ENCODE measurements at places on chromosomes 6 and 20. TPM values are rescaled to one million over a fixed set of nuclear protein-coding genes. Genes with fewer than 3 reads are reported as not detected.

DNA sequence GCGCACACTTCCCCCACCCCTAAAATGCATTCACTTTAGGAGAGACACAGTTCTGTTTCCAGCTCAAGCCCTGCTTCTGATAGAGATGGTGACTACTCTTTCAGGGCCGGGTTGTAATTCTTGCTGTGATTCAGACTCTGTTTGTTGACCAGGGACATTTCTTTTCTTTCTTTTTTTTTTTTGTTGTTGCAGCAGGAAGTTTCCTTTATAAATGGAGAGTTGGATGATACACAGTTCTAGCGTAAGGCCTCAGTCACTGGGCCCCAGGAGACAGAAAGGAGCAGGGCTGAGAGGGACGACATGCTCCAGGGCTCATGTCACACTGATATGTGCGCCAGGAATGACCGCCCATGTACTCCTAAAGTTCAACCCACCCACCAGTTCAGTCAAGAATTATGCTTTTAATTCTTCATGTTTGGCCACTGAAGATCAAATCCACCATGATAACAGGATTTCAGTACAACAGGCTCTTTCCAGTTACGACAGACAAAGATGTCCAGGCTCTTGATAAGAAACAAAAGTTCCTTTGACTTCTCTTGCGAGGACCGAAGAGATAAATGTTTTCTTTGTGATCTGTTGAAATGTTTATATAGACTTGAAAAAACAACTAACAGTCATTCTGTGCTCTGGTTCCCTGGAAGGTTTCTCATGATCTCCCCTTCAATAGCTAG lies 142.5 kb downstream of the CD164 start:
- no peak for DNase-seq

The ZFAND3 gene
- 3.5 TPM for polyA plus RNA-seq

DNA sequence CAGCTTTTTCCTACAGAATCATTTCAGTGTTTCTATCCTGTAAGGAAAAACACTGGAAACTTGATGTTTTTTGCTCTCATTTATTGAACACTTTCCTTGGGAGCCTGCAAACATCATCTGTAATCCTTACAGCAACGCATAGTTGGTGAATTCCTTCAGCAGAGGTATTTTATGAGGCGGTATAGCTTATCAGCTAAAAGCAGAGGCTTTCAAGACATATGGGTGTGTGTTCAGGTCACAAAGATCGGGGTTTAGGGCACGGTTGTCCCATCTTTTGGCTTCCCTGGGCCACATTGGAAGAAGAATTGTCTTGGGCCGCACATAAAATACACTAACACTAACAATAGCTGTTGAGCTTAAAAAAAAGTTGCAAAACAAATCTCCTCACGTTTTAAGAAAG lies 185.0 kb downstream of the AIG1 start:
- DNase-seq, result no peak

The RTF2 gene
- polyA plus RNA-seq, result 121 TPM

- no peak for DNase-seq
These were observed 81.9 kb downstream of the ANKS1A start for GRCh38 chr6:34970957-34971356.

DNA sequence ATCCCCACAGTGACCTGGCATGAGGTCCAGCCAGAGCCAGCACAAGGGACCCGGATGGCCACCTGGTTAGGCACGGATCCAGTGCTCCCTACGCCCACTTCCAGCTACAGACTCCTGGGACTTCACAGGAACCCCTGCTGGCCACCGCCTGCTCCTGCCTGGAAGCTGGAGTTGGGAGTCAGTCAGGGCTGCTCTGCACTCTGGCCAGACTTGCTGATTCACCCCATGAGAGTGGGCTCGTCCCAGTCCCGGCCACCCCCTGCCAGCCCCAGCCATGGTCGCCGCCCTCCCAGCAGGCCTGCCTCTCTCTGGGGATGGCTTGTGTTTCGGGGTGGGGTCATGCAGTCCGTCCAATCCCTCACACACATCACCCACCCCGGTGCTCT lies 125.8 kb downstream of the DLL1 start:
- DNase-seq, result no peak

The NUP153 gene
- polyA plus RNA-seq, result 4.2 TPM

- DNase-seq, result no peak
These were observed 65.0 kb downstream of the ZFAND3 start for GRCh38 chr6:37884548-37884947.

The CST4 gene
- polyA plus RNA-seq, result not detected

DNA sequence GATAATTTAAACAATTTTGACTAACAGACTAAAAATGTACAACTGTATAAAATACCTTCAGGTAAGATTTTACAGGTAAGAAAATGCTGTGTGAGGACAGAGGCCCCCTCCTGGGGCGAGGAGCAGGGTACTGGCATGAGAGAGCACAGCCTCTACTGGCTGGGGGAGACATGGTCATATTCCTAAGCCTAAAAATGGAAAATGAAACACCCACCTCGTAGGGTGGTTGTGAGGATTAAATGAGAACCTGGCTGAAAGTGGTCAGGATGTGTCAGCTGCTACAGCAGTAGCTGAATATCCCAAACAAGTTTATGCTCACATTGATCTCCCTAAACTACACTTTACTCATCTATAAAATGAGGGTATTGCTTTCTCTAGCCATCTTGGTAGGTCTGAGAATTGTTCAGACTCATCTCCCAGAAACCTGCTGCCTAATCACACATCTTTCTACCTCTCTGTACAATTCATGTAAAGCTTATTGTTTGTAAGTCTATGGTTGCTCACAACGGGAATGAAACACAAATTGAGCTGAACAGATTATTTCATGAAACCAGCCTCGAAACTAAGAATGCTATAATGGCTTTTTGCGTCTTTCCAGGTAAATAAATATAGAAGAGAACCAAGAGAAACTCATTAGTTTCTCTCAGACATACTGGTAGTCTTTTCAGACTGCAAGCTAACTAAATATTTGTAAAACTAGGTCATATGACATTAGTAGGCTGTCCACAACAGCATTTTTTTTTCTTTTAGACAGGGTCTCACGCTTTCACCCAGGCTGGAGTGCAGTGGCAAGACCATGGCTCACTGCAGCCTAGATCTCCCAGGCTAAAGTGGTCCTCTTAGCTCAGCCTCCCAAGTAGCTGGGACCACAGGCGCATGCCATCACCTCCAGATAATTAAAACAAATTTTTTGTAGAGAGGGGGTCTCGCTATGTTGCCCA lies 69.6 kb downstream of the POPDC3 start:
- no peak for DNase-seq

The SOBP gene
- not detected for polyA plus RNA-seq

The PHACTR3 gene
- not detected for polyA plus RNA-seq

DNA sequence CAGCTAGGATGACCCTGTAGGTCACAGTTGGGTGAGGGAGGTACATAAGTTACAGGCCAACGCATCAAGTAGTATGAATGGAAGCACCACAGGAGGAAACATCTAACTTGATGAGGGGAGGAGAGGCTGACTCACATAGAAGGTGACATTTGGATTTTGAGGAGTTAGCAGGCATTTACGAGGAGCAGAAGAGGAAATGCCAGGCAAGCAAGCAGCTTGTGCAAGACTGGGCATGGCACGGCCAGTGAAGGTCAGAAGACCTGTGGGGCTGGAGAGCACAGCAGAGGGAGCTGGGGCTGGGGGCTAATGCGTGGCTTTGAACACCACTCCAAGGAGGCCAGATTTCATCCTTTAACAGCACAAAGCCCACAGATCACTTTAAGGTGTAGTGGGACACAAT lies 37.8 kb downstream of the MUC22 start:
- DNase-seq, result no peak

DNA sequence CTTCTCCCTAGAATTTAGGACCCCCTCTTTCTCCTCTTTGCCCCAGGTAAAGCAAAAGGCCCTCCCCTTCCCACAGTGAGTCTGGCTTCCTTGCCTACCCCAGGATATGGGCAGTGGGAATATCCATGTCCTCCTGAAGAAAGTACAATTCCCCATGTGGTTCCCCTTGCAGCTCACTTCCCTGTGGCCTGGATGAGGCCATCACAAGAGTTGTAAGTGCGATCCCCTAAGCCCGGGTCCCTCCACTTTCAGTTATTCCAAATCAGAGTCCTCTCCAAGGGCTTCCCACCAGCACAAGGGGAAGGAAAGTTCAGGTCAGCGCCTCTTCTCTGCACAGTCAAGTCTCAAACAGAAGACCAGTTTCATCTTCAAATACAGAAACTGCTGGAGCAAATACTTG lies 10.2 kb upstream of the PTPN1 start:
- no peak for DNase-seq

- no peak for DNase-seq
These were observed 20.6 kb upstream of the FNDC1 start for GRCh38 chr6:159148641-159149040.

DNA sequence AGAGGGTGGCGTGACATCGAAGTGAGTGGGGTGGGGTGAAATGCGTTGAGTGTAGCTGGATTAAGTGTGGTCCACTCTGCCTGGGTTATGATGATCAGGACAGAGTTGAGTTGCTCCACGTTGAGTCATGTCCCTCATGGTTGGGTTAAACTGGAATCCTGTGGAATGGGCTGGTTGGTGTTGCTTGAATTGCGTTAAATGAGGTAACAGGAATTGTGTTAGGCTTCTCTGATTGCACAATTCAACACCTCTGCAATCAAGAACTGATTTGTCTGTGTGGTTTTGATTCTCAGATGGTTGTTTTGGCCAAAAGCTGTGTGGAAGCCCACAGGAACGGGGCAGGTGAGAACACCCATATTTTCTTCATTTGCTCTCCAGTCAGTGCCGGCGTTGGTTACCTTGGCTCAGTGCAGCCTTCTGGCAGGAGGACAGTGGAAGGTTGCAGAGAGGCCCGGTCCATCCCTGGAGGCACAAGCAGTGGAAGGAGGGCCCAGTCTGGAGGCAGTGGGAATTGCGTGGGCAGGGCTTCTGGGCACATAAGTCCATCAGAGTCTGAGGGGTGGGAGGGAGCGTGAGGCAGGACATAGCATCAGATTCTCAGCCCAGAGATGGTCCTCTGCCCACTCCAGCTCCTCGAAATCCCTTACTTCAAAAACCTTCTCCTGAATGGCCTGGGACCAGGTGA lies 11.6 kb downstream of the NOTCH4 start:
- no peak for DNase-seq

GRCh38 chr6:16228709-16229665 lies 9.4 kb upstream of the GMPR start:
- DNase-seq, result no peak

The CD40 gene
- polyA plus RNA-seq, result 3.9 TPM

The LRP11 gene
- 1.3 TPM for polyA plus RNA-seq

- peak; percentile 49 for DNase-seq
These were observed 7.8 kb downstream of the SYNGAP1 start for GRCh38 chr6:33427585-33428223.

Measured in CD4-positive, CD25-positive, alpha-beta regulatory T cell (primary cell).